ENCODE measurements at places on chromosomes 4 and X. TPM values are rescaled to one million over a fixed set of nuclear protein-coding genes. Genes with fewer than 3 reads are reported as not detected.

Gene NOA1
- 11.9 TPM for total RNA-seq

Gene MND1
- 11.2 TPM for total RNA-seq

Gene MAGEA4
- not detected for total RNA-seq

DNA sequence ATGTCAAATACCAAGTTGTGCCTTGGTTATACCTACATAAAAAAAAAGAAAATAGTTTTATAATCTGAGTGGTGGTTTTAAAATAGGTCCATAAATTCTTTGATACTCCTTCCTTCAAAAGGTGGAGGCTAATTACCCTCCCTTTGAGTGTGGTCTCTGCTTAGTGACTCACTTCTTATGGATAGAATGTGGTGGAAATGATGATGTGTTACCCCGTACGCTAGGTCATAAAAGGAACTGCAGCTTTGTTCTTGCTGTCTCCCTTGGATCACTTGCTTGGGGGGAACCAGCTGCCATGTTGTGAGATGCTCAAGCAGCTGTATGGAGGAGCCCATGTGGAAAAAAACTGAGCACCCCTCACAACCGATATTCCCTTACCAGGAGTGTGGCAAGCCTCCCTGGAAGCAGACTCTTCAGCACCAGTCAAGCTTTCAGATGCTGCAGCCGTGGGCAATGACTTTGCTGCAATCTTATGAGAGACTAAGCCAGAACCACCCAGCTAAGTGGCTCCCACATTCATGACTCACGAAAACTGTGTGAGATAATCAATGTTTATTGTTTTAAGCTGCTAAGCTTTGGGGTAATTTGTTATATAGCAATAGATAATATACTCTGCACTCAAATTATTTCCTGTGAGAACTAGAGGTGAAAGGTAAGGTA, 195.0 kb upstream of the GATB start:
- peak; percentile 10 for DNase-seq

GRCh38 chrX:63784902-63785707, at the start of gene ARHGEF9:
Gene ARHGEF9 (minus strand): TSS chrX:63785214. CDS start chrX:63785145, 69 bp downstream.
- DNase-seq, result no peak

GRCh38 chrX:70096052-70096451, 33.8 kb downstream of the OTUD6A start:
- DNase-seq, result no peak

DNA sequence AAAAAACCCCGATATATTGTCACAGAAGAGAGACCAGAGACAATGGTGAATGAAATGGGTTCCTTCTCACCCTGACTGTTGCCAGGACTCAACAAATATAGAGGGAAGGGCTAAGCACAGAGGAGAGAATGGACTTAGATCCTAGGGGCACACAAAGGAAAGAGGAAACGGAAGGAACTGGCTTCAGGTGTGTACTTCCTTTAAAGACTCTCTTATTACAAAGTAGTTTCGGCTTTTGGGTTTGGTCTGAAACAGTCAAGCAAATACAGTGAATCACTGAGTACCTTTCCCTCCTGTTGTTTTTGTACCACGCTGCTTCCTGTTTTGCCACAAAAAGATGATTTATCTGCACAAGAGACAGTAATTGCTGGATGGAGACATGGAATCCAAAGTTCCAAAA, 46.1 kb upstream of the S100G start:
- DNase-seq, result no peak

- no peak for DNase-seq
Observed at GRCh38 chr4:7169134-7169533, 23.2 kb upstream of the SORCS2 start.

All from Caki2 (cell line).